ENCODE measurements at places on chromosomes 2 and 18.

- peak; percentile 86 for DNase-seq
Observed at GRCh38 chr2:197803033-197803444, 1.4 kb upstream of the PLCL1 start.

DNA sequence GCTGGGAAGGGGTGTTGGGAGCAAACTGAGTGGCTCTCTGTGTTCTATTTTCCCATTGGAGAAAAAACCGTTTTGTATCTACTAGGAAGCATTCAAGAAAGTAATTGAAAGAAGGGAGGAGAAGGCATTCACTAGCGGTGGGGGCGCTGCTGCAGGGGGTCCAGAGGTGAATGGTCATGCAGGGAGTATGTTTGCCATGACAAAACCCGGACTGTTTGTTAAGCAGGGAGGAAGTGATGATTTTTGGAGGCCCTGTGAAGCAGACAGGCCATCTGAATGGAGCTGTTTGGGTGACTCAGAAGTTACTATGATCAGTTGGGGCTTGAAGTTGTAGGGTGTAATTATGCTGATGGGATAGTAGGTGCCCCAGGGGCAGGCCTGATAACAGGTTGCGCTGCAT is 7.0 kb downstream of the TAF4B start:
- no peak for DNase-seq

DNA sequence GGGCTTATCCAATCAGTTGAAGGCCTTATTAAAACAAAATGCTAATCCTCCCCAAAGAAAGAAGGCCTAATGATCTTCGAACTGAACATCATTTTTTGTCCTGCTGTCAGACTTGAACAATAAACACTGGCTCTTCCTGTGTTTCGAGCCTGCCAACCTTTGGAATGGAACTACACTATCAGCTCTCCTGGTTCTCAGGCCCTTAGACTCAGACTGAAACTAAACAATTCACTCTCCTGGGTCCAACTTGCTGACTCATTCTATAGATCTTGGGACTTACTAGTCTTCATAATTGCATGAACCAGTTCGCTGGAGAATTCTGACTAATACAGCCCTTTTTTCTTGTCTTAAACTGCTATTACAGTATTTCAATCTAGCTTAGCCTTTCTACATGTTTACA is 235.2 kb downstream of the LNPK start:
- no peak for DNase-seq

- DNase-seq: no peak
Observed at GRCh38 chr18:34965566-34965965, 75.6 kb upstream of the MAPRE2 start.

- DNase-seq: no peak
Observed at GRCh38 chr2:227870710-227871374, 589 bp upstream of the DAW1 start.

GRCh38 chr2:102520009-102520408 is 47.0 kb downstream of the SLC9A4 start:
- peak; percentile 28 for DNase-seq

DNA sequence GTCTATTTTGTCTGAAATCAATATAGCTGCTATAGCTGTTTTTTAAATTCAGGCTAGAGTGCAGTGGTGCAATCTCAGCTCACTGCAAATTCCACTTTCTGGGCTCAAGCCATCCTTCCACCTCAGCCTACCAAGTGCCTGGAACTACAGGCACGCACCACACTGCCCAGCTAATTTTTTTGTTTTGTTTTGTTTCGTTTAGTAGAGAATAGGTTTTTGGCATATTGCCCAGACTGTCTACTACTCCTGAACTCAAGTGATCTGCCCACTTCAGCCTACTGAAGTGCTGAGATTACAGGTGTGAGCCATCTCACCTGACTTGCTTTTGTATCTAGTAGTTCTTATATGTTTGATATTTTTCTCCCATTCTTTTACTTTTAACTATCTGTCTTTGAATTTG is 259.7 kb downstream of the CDH19 start:
- DNase-seq: no peak
